ENCODE measurements at places on chromosomes 13 and 19.

DNA sequence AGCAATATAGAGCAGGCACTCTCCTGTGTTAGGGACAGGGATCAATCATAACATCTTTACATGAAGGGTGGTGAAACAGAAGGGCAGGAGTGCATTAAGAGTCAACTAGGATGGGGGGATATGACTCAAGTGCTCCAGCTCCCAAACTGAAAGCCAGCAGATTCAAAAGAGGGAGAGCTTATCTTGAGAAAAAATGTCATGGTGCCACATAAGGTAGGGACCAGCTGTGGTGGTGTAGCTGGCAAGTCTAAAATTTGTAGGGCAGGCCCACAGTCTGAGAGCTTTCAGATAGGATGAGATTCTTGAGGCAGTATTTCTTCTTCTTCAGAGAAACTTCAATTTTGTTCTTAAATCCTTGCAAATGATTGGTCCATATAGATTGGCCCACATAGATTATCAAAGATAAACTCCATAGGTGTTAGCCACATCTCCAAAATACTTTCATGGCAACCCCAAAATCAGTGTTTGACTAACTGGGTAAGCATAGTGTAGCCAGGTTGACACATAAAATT is 19.1 kb downstream of the DNAJC15 start:
- DNase-seq, result no peak

- DNase-seq, result no peak
Measured at GRCh38 chr19:46737298-46737654, 8.6 kb upstream of the FKRP start.

DNA sequence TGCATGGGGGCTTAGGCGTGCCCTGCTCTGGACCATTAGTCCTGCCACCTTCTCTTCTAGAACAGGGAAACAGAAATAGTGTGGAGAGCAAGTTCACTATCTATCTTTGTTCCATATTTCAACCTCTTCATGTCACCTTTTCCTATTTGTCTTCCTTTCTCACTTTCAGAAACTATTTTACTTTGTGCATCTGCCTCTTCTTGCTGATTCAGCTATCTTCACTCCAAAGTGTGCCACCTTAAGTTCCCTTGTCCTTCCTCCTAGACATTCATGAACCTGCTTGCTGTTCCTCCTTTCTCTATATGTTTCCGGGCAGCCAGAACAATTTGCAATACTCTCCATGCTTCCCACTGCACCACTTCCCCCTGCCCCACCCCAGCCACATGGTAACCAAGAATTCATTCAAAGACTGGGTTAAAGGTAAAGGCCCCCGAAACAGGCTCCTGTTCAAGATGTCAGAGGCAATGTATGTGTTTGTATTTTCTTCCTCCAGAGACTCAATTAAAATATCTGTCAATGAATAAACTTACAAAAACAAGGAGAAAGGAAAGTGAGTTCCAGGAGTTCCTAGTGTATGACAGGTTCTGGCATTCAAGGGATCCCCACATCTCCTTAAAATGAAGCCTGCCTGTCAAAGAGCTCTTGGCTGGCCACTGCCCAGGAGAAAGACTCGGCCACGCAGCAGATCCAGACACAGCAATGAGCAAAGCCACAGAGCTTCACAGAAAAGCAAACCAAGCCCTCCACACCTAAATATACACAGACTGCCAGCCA is 268.1 kb downstream of the DNAJC15 start:
- DNase-seq, result no peak

DNA sequence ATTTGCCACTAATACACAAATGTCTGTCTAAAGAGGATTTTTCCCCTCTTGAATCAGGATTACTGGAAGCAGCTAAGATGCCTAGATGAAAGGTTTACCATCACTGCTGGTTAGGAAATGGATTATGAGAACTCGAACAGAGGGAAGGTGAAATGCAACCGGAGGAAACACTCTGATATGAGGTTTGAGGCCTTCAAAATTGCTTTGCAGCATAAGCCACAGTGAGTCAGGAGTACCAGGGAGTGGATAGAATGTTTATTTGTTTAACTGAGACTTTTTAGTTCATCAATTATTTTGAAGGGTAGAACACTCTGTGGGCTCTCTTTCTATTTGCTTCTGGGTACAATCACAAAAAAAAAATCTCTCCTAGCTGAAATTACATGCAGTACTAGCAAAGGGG is 18.1 kb downstream of the CDADC1 start:
- DNase-seq, result no peak

GRCh38 chr19:17415121-17415520 is 4.7 kb upstream of the MVB12A start:
- DNase-seq, result no peak

GRCh38 chr13:42190529-42190928 is 81.4 kb upstream of the AKAP11 start:
- no peak for DNase-seq

DNA sequence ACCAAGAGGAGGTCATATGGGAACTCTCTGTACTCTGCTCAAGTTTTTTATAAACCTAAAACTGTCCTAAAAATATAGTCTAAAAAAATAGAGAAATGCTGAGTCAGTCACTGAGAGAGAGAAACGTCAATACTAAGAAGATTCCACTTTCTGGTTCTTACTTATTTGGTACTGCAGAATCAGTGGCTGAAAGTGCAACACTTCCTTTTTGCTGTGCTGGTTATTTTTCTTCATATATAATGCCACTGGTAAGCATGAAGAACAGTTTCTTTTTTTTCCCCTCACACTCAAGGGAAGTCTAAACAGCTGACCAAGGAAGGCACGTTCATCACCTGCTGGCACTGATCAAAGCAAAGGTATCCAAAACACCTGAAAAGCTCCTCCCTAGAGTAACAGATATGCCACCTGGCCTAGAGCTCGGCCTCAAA is 44.3 kb upstream of the N4BP2L1 start:
- DNase-seq, result no peak

DNA sequence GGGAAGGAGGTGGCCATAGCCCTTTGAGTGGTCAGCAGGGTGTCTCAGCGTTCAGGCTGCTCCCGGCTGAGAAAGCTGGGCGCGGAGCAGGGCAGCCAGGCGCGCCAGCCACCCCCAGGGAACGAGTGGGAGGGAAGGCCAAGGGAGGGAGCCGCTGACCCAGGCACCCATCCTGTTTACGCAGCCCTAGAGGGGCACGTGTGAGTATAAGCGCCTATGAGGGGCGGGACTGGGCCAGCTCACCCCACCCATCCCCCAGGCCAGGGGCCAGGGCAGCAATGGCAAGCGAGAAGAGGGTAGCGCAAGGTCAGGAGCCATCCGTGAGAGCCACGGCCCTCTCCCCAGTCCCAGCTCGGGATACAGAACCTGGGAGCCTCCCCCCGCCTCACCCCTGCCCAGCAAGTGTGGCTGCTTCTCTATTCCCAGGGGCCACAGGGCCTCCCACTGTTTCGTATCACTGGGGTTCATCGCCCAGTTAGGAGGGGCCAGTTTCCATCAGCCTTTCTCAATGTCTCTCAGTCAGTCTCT is 897 bp upstream of the DMKN start:
- DNase-seq, result no peak

DNA sequence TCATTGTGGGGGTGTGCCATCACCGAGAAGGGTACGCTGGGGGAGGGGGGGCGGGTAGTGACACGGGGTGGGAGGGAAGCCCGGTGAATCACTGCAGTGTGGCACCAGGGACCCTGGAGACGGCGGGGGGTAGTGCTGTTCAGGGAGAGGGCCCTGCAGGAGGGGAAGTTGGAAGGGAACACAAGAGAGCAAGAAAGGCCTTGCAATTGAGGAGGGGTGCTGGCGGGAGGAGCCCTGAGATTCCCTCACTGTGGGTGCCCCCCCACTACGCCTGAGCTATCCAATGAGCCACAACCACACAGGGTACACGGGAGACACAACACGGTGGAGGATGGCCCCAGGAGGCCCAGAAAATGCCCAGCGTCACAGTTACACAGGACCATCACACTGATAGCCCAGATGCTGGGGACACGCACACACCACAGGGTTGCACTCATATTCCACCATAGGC is 516 bp upstream of the ATP1A3 start:
- no peak for DNase-seq

- DNase-seq, result no peak
Measured at GRCh38 chr19:14056741-14057356, 5.0 kb downstream of the PALM3 start.

- no peak for DNase-seq
Measured at GRCh38 chr13:73062468-73062867, 3.7 kb downstream of the KLF5 start.

- no peak for DNase-seq
Measured at GRCh38 chr19:5829567-5830310, 9.8 kb downstream of the FUT6 start.

GRCh38 chr13:86446311-86446710 is 647.1 kb upstream of the SLITRK6 start:
- no peak for DNase-seq

- DNase-seq, result no peak
Measured at GRCh38 chr13:41458187-41458760, 924 bp downstream of the RGCC start.

All from hematopoietic multipotent progenitor cell (in vitro differentiated cells).